ENCODE measurements at places on chromosomes 3 and 15.

GRCh38 chr3:139894643-139894989 is 40.4 kb upstream of the CLSTN2 start:
- DNase-seq = no peak

DNA sequence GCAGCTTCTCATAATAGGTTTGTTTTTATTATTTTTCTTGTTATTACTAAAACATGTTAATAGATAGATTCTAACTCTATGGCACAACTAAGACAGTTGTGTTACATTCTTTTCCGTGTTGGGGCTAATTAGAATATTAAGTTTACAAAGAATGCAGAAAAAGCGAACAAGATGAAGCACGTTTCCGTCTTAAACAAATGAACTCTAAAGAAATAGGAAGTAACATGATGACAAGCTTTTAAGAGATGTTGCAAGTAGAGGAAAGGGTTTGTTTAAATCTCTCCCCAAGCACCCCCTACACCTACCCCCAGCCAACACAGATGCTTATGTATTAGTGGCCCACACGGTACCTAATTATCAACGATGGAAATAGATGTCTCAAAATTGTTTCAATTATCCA is 207.1 kb downstream of the TP63 start:
- DNase-seq = no peak

GRCh38 chr3:72675243-72675642 is 173.0 kb downstream of the SHQ1 start:
- DNase-seq = no peak

DNA sequence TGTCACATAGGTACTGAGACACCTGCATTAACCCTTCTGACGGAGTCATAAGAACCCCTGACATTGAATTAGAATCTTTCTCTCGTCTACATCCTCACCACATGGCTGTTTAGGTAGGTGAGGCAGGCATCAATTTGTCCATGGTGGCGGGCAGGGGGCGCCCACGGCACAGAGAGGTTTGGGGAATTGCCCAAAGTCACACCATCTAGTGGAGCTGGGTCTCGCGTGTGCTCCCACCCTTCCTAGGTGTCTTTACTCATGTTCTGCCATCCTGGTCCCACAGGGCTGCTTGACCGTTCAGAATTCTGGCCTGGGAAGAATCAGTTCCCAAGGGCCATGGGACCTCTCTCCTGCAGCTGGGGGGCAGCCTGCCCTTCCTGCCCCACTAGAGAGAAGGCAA is 14.7 kb upstream of the DLL4 start:
- no peak for DNase-seq

DNA sequence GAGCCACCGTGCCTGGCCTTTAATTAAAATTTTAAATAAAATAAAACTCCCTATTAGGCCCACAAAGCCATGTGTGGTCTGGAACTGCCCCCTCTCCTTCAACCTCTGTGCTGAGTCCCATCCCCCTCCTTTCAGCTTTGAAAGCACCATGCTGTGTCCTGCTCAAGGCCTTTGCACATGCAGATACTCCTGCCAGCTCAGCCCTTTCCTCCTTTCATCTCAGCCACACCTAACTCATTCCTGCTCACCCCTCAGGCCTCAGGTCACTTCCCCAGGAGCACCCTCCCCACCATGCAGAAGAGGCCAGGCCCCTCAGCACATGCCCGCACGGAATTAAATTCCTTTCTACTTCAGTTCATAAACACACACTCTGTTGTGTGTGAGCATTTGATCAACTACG is 28.1 kb downstream of the ATRIP start:
- DNase-seq = no peak

DNA sequence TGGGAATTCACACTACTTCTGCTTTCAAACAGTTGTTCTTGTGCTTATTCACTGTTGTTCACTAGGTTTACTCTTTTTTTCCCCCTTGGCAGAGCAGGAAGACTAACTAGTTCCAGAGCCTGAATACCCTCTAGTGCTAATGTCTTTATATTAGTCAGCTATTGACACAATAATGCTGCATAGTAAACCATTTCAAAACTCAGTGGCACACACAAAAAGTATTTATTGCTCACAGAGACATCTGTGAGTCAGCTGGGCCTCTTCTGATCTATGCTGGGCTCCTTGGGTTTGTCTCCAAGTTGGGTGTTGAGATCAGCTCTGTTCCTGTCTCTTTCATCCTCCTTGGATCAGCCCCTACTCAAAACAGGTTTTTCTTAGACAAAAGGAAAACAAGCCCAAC is 51.1 kb downstream of the RSRC1 start:
- no peak for DNase-seq

DNA sequence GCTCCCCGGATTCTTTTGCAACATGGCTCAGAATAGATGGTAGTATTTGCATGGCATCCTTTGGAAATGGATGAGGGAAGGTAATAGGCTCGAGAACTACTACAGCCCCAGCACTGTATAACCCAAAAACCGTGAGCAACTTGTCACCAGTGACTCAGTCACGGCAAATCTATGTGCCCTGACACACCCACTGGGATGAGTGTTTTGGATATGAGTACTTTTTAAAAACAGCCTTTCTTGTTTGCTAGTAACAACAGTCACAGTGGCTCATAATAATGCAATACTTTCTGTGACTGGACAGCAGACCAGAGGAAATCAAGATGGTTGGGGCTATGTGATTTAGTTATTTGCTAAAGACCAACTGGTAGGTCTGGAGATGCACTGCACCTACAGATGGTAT is 299.6 kb downstream of the ULK4 start:
- no peak for DNase-seq

DNA sequence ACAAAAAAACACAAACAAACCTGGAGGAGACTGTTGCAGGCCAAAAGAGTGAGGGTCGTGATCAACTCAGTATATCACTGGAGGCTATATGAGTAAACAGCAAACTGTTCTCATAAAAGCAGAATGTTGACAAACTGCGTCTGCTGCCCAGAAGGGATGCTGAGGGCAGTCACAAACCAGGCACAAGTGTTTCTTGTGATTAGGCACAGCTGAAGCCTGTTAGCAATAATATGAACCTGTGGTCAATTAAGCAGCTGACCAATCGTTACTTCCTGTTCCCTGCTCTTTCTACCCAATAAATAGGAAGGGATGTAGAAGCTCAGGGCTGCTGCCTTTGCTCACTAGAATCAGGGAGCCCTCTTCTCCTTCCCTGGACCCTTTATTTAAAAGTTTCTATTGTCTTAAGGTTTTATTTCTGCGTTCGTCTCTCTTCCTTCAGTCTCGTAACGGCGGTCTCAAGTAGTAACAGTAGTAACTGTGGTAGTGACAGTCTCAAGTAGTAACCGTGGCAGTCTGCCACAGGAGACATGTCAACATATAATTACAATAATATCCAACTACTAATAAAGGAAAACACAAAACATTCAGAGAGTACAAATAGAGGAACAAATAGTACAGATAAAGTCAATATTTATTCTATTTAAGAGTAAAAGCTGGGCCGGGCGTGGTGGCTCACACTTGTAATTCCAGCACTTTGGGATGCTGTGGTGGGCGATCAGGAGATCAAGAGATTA is 698.4 kb upstream of the CCDC54 start:
- DNase-seq = no peak

GRCh38 chr15:89119489-89120478 is 31.5 kb downstream of the ABHD2 start:
- no peak for DNase-seq

DNA sequence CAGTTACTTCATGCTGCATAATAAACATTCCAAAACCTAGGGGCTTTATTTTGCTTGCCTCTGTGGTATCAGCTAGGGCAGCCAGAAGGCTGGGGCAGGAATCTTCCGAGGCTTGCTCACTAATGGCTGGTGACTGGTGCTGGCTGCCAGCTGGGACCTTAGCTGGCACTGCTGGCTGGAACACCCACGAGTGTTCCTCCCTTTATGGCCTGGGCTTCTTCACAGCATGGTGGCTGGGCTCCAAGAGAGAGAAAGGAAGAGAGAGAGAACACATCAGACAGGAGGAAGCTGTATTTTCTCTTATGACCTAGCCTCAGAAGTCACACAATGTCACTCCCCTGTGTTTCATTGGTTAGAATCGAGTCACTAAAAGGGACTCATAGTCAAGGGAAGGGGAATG is 23.9 kb upstream of the CDCP1 start:
- DNase-seq = no peak

DNA sequence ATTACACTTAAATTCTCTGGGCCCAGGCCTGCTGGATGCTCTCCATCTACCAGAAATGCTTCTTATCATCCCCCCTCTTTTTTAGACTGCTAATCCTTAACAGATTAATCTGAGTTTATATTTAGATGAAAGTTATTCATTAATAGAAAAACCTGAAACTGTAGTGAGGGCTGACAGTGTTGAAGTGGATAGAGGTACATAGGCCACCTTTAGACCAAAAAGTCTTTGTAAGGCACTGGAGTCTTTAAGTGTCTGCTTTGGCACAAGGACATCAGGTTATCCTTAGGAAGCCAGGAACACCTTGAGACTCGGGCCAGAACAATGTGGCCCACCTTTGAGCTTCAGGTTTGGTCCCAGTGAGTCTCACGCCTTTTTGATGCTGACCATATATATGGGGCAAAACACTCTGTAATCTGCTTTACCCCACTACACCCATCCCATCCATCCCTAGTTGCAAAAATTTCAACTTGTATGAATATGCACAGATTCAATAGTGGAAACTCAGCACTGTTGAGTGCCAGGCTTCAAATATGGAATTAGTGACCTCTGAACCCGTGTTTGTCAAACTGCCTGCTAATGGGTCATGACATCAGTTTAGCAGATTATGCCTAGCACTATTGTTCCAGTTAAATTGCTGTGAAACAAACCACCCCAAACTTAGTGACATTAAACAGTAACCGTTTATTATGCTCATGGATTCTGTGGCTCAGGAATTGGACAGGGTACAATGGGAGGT is 44.0 kb downstream of the PDE8A start:
- no peak for DNase-seq

- DNase-seq = no peak
These were observed 23.8 kb upstream of the TIGIT start for GRCh38 chr3:114270019-114270418.

DNA sequence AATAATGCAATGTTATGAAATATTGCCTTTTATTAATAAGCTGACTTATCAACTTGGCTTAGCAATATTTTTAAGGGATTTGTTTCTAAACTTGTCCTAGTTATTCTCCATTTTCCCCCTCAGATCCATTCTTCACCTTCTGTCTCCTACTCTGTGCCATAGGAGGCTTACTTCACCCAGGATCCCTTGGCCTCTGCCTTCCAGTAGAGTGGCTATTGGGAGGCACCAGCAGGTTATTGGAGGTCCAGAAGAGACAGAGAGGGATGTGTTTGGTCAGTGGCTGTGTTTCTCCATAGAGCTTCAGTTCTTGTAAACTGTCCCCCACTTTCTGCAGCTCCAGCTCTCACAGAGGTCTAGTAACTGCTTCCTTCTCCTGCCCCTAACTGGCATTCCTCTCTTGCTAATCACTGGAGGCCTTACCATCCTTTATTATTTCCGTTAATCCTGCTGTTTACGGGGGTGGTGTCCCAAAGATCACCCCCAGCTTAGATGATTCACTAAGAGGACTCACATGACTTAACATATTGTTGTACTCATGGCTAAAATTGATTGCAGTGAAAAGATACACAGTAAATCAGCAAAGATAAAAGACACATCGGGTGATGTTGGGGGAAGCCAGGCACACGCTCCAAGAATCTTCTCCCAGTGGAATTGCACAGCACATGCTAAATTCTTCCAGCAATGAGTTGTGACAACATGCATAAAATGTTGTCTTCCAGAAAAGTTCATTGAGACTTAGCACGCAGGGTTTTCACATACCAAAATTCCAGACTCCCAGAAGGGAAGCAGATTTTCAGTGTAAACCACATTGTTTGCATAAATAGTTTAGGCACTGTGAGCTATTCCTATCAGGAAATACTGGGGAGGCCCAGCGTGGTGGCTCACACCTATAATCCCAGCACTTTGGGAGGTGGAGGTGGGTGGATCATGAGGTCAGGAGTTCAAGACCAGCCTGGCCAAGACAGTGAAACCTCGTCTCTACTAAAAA is 67.5 kb downstream of the RPL22L1 start:
- DNase-seq = no peak

GRCh38 chr3:124597273-124597672 is 133.0 kb upstream of the UMPS start:
- DNase-seq = no peak

DNA sequence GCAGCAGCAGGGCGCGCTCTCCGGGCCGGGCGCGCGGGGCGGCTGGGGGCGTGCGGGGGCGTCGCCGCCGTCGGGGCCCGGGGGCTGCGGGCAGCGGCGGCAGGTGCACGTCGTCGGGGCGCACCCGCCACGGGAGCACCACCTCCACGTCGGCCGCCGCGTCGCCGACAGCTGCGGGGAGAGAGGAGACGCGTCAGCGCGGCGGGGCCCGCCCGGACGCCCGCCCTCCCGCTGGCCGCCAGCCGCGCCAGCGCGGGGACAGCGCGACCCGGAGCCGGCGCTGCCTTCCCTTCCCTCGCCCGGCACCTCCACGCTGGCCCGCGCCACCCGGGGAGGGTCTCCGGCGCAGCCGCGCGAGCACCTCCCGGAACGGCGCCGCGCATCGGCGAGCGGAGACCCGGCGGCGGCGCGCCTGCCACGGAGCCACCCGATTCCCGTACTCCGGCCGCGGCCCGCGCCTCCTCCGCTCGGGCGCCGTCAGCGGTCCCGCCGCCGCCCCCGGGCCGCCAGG is 481 bp downstream of the ADAMTS17 start:
- no peak for DNase-seq

DNA sequence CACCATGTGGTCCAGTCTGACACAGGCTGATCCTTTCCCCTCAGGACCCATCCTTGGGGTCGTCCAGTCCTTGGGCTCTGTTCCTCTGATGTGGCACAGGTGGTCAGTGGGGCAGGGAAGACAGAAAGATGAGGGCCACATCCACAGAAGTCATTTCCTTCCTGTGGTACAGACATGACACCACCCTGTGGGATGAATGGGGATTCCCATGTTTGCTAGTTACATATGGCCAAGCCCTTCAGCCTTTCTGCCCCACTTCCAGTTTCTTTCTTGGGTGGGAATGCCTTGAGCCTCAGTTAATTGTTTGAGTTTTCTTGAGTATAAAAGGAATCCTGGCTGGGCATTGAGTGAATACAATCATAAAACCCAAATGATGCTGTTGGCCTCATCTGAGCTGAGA is 284.7 kb upstream of the CTDSPL start:
- DNase-seq = no peak

GRCh38 chr3:125349556-125350165 is 25.5 kb downstream of the ZNF148 start:
- DNase-seq = no peak

- no peak for DNase-seq
These were observed 119.5 kb downstream of the STAG1 start for GRCh38 chr3:136632625-136633081.

DNA sequence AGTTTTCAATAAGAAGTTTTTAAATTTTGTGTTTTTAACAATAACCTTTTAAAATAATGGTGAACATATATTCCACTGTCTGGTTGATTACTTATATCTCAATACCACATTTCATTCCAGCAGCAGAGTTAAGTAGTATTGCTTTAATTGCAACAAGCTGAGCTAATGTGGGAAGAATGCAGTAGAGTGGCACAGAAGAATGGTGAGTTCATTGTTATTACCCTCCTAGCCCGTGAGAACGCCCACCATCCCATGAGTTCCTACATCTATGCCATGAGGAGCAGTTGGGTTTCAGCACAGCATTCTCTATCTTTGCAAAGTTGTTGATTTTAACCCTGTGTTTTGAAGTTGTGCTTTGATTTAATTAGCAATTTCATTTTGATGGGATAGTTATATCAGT is 17.8 kb upstream of the NR2E3 start:
- no peak for DNase-seq
